ENCODE measurements at places on chromosomes 12 and 14.

GRCh38 chr12:116148844-116149243 is 128.6 kb downstream of the MED13L start:
- DNase-seq, result no peak

DNA sequence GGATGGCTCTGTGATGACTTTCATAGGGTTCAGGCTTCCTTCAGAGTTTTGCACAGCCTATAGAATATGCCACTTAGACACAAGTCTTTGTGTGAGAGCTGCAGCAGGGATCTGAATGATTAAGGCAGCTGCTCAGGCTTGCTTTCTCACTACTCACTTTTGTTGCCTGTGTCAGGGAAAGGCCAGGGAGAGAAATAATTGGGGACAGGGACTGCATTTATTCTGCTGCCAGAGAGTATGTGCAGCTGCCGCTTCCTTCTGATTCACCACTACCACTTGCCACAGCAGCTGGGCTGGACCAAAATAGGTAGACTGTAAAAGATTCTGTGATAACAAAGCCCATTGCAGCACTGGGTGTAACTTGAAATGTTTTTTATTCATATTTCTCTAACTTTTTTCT is 49.7 kb downstream of the TRMT5 start:
- DNase-seq, result no peak

- DNase-seq, result no peak
Observed at GRCh38 chr12:94714378-94715114, 64.2 kb upstream of the TMCC3 start.

DNA sequence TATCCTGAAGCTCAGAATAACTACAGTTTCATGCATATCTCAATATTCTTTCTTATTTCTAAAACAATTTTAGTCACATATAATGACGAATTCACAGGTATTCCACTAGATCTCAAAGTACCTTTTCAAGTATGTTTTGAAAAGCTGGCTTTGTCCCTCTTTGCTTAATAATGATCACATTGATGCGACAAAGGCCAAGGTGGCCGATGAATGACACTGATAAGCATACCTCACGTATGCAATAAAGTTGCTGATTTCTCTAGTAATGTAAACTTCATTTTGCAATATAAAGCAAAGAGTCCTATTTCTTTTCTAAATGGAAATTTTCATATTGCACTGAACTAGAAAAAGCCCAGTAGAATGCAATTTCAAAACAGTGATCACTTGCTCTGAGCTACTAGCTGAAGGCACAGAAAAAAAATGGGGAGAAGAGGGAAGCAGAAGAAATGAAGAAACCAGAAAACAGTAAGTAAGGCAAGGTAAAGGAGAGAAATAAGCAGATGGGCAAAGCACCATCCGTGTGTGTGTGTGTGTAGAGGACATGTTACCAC is 29.3 kb downstream of the FGD6 start:
- DNase-seq, result no peak

DNA sequence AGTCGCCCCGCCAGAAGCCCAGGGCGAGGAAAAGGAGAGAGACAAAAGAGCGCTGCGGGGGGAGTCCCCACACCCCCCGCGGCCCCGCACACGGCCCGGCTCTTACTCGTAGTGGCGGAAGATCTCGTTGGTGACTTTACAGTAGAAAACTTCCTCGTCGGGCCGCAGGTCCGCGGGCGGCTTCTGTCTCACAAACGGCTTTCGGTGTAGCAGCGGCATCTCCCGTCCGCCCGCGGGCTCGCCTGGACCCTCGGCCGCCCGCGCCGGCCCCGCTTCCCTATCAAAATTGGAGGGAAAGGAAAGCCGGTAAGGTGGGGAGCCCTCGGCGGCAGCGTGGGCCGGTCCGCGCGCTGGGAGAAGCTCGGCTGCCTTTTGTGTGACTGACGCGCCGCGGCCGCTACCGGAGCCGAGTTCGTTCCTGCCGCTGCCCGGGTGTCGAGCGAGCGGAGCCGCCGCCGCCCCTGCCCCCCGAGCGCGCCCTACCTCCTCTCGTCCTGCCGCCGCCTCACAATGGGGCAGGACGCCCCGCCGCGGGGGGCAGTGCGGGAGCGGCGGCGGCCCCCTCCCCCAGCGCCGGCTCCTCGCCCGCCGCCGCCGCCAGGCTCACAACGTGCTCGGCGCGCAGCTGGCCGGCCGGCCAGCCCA is 652 bp downstream of the BAZ1A start:
- peak; percentile 30 for DNase-seq

GRCh38 chr14:72451054-72451972 is 442.6 kb downstream of the DPF3 start:
- DNase-seq, result no peak

DNA sequence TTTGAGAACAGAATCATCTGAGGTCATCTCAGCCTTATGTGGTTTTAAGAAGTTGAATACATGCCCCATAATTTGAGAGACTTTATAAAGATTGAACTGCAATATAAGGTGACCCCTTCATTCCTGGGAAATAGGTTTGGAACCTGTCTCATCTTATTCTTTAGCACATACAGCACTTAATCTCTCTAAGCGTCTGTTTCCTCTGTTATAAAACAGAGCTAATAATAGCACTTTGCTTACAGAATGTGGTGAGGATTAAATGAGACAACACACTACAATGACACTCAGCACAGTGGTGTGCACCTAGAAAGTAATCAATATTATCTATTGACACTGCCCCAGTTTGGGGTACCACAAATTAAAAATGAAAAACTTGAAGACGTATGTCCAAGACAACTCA is 102.1 kb downstream of the DUSP6 start:
- no peak for DNase-seq

DNA sequence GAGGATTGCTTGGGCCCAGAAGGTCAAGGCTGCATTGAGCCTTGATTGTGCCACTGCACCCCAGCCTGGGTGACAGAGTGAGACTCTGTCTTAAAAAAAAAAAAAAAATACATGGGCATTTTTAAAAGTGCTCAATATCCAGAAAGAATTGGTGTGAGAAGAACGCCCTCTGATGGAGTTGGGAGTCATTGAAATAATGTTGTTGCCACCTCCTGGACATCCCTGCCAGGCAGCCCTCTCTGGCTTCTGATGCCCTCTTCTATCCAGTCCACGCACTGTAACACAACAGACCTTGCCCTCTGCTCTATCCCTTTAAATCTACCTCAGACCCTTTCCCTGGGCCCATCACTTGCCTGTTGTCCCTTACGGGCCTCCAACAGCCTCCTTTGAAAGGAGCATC is 4.9 kb downstream of the PTGDR start:
- DNase-seq, result no peak

DNA sequence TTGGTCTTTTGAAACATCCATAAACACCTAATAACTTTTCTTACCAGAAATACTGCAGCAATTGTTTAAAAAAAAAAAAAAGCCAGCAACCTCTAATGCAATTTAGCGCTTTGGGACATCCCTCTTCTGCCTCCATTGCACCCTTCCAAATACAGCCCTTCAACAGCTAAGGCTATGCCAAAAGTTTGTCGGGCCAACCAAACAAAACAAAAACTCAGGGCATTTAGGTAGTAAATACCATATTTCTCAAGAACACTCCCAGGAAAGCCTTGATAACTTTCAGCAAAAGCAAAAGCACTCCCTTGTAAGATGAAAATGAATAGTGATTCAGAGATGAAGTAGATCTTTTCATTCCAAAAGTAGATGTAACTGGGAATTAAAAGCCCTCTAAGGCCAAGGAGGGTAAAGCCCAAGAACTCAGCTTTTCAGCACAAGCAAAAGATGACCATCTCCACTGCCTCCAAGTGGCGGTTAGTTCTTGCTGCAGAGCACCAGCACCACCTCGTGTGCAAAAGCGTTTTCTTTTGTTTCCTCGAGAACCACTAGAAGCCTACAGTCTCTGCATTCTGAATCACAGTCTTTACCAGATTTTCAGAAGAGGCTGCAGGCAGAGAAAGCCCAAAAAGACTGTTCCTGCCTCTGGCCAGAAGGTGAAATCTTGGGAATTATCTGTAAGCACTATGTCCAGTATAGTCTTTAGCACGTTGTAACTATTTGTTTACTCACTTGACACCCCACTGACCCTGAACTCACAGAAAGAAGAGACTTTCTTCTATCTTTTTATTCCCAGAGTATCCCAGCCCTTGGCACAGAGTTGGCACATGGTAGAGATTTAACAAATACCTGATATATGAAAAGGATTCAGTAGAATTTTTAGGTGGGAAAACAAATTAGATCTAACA is 53.1 kb downstream of the SIX6 start:
- DNase-seq, result peak; percentile 8

GRCh38 chr12:25241167-25242020 is 9.3 kb downstream of the KRAS start:
- no peak for DNase-seq

DNA sequence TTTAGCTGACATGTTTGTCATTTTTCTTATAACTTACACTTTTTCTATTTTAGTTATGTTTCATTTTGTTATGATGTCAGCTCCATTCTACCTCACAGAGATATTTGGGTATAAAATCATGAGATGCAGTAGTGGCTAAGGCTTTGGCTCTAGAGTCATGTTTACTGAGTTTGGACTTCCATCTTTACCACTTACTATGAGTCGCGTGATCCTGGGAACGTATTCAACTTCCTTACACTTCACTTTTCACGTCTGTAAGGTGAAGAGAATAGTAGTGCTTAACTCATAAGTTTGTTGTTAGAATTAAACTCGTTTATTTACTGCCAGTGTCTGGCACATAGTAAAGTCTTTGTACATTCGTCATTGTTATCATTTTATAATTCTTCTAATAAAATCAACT is 126.3 kb downstream of the ERC1 start:
- DNase-seq, result no peak

DNA sequence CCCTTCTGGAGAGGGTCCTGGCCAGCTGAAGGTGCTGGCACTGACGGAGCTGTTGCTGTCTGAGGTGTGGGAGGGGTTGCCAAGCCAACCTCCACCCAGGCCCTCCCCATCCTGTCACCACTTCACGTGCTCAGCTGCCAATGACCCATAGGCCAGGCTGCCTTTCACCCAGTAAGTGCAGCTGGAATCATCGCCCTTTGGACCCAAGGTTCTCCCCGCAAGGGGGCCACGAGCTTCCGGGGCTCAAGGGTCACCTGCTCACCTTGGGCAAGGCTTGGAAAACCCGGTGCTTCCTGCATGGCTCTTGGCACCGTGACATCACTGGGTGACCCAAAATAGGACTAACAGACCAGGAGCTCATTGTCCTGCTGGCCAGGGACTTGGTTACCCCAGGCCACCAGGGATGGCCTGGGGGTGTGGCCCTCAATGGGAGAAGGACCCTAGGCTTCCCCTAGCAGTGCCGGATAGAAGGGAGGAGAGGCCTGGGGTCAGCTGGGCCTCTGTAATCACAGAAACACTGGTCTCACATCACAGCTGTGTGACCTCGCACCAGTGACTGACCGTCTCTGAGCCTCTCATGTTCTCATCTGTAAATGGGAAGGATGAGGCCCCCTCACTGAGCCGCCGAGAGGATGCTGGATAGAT is 51.3 kb downstream of the CCDC85C start:
- DNase-seq, result no peak

- DNase-seq, result no peak
Observed at GRCh38 chr14:99612071-99612737, 8.2 kb upstream of the CCDC85C start.

GRCh38 chr12:12915656-12916055 is 24.3 kb downstream of the GPRC5A start:
- no peak for DNase-seq

- no peak for DNase-seq
Observed at GRCh38 chr12:130989391-130989790, 35.7 kb downstream of the ADGRD1 start.

DNA sequence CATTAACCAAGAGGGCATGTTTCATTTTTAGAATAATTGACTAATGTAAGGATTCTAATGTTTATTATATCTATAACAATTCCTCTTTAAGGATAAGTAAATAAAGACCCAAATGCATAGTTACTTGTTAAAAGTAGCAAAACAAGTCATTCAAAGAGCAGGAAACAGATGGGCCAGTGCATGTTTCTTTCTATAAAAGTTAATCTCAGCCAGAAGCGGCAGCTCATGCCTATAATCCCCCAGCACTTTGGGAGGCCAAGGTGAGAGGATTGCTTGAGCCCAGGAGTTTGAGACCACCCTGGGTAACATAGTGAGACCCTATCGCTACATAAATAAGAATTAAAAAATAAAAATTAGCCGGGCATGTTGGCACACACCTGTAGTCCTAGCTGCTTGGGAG is 391.0 kb upstream of the RGS6 start:
- DNase-seq, result no peak

DNA sequence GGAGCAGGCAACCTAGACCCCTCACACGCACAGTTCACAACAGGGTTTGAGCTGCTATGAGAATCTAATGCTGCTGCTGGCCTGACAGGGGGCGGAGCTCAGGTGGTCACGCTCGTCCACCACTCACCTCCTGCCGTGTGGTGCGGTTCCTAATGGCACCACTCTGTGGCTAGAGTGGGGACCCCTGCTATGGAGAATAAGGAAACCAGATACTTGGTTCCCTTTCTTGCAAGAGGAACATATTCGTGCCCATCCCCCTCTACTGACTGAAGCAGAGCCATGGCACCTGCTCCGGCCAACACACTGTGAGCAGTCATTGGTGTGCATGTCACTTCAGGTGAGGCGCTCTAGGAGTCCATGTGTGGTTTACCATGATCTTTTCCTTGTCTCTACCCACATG is 30.4 kb upstream of the RIMBP2 start:
- DNase-seq, result no peak

GRCh38 chr12:32336261-32336660 is 63.1 kb upstream of the FGD4 start:
- DNase-seq, result no peak

DNA sequence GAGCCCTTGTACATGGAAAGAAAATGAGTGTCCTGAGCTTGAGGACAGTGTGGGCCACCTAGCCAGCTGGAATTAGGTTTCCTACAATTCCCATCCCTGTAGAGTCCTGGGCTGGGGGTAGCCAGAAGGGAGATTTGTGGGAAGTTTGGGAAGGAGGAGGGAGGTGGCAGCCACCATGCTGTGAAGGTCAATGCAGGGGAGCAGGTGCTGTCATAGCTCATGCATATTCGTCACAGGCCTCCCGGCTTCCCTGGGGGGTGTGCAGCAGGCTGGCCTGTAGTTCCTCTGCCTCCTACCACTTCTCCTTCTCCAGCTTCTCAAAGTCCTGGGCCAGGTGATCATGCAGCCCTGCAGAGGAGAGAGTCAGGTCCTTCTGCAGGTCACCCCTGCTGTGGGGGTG is 121.3 kb downstream of the TBX3 start:
- DNase-seq, result no peak
